AG20443 (cell line): ENCODE measurements at places on chromosomes 1 and 21.

DNA sequence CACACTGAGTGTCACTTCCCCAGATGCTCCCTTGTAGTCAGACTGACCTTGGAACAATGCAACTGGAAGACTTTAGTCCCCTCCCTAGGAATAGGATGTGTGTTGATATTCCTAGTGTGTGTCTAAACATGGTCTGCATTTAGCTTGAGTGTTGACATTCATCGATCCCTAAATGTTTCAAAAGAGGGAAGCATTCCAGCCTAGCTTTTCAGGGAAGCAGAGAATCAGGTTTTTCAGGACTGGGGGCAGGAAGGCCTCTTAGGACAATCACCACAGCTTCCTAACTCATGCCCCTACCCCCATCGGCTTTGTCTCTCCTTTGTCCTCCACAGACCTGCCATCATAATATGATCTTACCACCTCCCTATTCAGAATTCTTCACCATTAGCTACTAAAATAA, 43.4 kb downstream of the NMNAT2 start:
- DNase-seq = no peak

DNA sequence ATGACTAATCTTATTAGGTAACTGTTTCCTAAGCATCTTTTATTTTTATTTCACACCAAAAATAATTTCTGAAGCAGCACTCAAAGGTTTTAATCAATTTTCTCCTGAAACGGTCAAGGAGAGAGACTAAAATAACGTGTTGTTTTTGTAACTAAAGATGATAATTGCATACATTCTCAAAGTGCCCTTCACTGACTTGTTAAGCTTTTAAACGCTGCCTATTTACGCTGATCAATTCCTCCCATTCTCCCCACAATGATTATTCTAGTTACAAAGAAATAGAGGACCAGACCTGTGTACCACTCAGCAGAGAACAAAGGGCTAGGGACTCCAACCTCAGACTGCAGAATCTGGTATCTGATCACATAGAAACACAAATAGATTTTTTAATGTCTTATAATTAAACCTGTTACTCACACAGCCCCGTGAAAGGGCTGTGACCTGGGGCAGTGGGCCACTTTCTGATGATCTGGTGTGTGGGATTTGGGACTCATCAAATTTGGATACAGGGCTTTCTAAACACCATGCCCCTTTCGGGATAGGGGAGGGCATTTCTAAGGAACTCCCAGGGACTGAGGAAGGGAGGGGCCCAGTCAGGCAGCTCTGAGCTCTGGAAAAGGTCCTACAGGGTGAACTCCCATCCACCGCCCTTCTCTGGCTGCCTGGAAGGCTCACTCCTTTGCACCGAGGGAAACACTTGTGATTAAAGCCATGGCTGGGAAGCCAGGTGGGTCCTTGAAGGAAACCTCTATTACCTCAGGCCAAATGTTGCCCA, 65.2 kb downstream of the BCAR3 start:
- no peak for DNase-seq

GRCh38 chr1:159040206-159040605, 30.5 kb downstream of the IFI16 start:
- DNase-seq = peak; percentile 58

DNA sequence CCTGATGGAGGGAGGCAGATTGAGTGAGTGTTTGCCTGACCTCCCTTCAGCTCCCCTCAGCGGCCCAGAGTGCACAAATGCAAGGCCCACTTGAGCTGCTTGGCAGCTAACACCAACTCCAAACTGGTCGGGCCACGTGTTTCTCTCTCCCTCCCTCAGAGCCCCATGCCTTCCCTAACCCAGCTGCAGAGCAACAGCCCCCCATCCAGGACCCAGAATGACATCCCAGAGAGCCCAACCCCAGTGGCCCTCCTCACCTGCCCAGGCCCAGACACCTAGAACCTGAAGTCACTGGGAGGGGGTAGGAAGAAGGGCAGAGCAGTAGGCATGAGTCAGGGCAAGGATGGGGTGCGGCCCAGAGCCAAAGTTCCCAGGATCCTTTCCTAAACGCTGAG, 789 bp upstream of the S100A14 start:
- DNase-seq = no peak

DNA sequence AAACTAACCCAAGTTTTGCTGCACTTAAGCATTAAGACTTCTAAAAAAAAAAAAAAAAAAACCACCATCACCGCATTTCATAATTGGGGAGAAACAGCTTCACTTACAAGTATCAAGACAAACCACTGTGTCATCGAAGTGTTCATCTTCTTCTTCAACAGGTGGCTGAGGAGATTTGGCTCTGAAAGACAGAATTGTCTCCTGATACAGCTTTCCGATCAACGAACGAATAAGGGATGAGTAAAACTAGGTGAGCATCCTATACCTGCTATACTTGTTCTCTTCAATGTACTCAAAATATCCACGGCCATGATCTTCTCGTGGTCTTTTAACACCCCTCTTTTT, 2.0 kb downstream of the HNRNPU start:
- no peak for DNase-seq

DNA sequence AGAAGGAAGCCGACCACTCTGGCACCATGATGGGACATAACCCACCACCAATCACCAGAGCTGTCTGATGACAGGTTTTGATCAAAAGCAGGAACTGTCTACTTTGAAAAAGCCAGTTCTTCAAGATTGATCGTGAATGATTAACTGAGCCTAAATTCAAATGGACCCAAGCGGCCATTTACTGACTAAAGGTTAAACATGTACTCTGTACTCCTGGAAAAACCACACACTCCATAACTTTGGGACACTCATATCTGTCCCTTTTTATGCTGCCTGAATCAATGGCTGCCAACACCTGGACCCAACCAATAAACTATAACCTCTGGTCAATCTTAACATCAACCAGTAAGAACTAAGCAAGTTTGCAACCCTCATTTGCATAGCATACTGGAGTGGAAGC, 206.6 kb downstream of the URB2 start:
- DNase-seq = no peak

- peak; percentile 48 for DNase-seq
Observed at GRCh38 chr1:167455786-167456446, 62.4 kb downstream of the CD247 start.

DNA sequence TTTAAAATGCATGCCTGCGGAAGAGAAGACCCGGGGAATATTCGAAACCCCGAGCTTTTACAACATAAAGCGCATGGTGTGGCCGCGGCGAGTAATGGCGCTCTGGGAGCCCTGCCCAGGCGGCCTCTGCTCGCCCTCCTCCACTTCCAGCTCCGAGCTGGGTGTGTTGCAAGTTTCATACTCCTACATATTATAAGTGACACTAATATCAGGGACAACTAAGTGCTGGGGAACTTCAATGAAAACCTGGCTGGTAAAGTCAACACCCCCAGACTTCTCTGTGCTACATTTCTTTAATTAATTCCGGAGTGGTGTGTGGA, 11.8 kb downstream of the SIM2 start:
- no peak for DNase-seq

DNA sequence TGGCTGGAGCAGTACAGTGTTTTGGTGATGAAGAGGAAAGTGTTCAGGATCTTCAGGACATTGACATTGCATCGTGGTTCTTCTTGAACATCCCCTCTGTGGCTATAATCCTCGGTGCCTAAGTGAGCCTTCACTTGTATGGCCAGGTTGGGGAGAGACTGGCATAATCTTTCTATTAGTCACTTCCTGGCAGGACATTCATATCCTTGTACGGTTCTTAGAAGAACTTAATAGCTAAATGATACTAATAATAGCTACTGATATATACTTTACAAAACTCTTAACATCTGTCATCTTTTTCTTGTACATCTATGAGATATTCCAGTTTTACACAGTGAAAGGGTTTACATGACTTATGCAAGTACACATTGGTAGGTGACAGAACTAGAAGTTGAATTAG, 35.8 kb downstream of the CELF3 start:
- DNase-seq = peak; percentile 69

DNA sequence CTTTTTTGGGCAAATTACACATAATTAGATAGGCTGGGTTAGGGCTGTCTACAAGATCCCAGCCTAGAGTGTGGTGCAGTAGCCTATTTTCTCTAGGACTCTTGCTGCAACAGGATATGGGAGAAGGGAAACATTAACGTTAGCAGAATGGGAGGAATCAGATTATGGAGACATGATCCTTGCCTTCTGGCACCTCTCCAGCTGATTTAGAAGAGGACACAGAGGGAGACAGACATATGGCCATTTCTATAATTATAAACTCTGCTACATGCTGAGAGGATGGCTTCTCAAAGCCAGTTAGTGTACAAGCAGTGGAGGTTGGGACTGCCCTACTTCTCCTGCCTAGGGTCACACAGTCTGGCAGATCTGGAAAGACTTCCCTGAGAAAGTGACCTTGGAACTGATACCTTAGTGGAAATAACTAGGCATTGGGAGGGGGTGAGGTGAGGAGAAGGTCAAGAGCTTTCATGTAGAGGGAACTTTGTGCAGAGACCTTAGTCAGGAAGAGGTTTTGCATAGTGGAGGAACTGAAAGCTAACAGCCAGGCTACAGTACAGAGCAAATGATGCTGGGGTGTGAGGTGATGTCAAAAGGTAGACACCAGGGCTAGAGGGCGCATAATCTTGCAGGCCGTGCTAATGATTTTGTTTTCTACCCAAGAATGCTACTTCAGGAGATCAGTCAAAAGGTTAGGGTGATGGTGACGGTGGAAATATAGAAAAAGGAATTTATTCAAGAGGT, 1.2 kb upstream of the CD1D start:
- DNase-seq = no peak

DNA sequence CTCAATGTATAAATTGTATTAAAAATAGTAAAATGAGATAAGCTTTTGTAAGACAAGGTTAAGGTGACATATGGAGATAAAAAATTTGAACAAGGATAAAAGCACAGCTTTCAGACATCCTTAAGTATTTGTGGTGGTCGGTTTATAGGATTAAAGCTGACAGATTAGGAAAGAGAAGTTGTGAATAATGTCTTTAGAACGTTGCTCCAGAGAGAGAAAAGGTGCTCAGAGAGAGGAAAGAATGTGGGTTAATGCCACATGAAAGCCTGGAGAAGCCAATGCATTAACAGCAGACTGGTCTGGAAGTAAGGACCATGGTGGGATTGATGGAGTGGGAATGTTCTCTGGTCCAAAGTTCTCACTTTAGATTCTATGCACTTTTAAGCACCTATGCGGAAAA, 44.8 kb downstream of the ATP6V1G3 start:
- DNase-seq = no peak

GRCh38 chr1:180933141-180933540, 20.4 kb downstream of the KIAA1614 start:
- DNase-seq = no peak

- DNase-seq = peak; percentile 99
Observed at GRCh38 chr1:37474046-37474696, at the start of gene ZC3H12A. TSS of gene ZC3H12A (plus strand) at chr1:37474580. CDS start at chr1:37475497, 917 bp downstream.

- DNase-seq = no peak
Observed at GRCh38 chr1:245007852-245008251, 143.5 kb upstream of the HNRNPU start.

DNA sequence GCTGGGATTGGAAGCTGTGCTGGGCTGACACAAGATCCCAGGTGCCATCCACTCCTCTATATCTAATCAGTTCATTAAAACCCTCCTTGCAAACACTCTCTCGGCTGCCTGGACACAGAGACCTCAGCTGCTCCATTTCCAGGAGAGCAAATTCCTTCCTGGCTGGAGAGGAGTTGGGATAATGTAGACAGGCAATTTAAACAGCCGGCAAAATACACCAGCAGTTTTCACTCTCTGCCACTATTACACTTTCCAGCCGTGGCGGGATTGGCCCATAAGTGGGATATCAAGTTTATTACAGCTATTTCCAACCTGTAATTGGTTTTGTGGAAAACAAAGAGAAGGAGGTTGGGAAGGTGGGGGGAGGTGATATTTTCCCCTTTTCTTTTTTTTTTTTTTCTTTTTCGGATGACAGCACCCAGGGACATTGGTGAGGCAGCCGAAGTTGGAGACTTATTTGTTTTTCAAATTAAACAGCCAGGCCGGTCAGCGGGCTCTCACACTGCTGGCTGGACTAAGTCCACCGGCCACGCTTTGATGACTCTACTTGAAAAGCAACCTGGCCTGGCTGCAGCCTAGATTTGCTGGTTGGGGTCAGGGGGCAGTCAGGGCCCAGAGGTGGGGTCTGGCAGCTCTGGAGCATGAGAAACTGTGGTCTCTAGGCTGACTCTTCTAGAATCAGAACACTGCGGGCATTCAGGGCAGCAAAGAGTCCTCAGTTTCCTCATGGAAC, 177.4 kb downstream of the IGSF21 start:
- DNase-seq = no peak

DNA sequence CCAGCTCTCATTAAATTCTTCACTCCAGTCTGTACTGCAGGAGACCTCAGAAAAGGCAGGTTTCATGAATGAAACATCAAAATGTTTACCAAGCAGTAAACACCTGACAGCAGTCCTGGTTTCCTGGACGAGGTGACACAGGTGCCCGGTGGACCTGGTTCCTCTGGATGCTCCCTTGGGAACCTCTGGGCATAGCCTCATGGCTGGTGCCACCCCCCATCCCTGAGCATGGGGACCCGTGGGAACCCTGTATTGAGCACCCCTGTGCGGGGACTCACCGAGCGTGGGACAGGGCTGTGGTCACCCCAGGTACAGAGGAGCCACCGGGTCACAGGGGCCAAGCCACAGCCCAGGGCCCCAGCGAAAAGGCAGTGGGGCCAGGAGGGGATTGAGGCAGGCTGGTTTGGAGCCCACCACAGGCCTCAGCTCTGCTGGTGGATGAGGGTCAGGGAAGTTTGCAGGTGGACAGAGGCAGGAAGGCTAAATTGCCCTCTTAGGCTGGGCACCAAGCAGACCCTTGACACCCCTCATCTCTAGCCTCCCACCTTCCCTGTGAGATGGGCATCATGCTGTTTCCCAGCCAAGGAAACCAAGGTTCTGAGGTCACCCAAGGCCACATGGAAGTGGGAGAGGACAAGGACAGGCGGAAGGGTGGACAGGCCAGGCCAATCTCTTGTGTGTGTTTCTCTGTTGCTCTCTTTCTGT, 158.4 kb downstream of the PTPRU start:
- DNase-seq = no peak

- DNase-seq = peak; percentile 91
Observed at GRCh38 chr1:22447621-22448111, 4.0 kb upstream of the ZBTB40 start.

- DNase-seq = no peak
Observed at GRCh38 chr1:70039485-70039884, 165.9 kb downstream of the LRRC40 start.

- DNase-seq = peak; percentile 80
Observed at GRCh38 chr1:53896635-53897229, 2.7 kb downstream of the DIO1 start.

GRCh38 chr1:54485416-54485815, 62.6 kb upstream of the ACOT11 start:
- DNase-seq = no peak

- no peak for DNase-seq
Observed at GRCh38 chr1:107806902-107807301, 158.1 kb downstream of the VAV3 start.

DNA sequence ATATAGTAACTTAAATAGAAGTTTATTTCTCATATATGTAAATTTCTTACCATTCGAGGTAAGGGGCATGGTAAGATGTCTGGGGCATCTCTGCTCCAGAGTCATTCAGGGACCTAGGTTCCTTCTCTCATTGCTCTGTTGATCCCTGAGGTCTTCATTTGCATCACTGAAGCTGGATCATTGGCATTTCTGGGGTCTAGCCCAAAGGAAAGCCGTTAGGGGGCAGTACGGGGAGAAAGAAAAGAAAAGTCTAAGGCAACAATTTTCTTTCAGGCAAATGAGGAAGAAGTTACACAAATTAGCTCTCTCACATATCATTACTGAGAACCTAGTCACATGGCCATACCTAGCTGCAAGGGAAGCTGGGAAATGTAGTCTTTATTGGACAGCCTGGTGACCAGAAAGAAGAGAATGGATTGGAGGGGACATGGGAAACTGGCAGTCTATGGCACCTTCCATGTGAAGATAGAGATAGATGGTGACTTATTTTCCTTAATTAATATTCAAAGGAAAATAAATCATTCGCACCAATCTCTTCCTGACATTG, 10.2 kb upstream of the SUSD4 start:
- DNase-seq = no peak
